ENCODE measurements at places on chromosomes 4 and X.

GRCh38 chrX:151365579-151365978 is 31.4 kb upstream of the VMA21 start:
- no peak for DNase-seq

DNA sequence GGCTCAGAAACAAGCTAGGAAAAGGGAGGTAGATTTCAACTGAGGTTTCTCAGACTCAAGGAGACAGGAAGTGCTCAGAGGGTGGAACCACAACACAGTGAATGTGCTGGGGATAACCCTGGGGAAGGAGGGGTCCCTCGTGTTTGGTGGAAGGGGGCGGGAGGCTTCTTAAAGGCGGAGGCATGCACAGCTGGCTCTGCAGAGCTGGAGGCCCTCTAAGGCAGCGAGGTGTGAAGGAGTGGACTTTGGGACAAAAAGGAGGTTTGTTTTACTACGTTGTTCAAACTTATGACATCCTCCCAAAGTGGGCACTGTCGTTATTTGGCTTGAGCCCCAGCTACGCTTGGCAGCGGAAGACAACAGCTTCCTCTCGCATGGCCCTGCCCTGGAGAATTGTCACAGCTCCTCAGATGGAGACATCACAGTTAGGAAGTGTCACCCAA is 21.7 kb upstream of the MTM1 start:
- DNase-seq: no peak

DNA sequence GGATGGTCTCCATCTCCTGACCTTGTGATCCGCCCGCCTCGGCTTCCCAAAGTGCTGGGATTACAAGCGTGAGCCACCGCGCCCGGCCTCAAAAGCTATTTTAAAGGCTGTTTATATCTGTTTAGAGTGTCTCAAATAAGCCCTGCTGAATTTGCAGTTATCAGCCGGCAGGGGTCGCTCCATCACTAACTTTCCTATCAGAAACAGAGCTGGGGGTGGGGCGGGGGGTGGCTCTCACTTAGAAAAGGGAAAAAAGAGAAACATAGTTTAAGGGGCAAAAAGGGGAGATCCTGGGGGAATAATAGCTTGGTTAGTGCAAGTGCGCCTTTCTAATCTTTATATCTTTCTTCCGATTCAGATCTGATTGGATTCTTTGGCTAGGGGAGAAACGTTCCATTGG is 450.7 kb downstream of the UBE2NL start:
- DNase-seq: no peak

DNA sequence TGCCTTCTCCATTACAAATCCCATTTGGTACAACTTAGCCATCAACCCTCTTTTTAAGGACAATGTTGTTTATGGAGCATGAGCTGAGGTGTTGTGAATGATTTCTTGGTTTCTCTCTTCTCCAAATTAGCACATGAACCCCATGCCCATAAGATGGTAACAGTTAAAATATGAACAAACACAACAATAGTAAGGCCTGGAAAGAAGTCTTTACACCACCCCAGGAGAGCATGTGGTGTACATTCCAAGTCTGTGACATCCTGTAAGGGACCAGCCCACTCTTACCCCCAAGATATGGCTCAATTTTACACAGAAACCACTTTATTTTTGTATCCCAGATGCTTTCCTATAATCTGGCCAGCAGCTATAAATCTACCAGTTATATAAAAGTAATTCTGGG is 226.1 kb downstream of the COX18 start:
- no peak for DNase-seq

DNA sequence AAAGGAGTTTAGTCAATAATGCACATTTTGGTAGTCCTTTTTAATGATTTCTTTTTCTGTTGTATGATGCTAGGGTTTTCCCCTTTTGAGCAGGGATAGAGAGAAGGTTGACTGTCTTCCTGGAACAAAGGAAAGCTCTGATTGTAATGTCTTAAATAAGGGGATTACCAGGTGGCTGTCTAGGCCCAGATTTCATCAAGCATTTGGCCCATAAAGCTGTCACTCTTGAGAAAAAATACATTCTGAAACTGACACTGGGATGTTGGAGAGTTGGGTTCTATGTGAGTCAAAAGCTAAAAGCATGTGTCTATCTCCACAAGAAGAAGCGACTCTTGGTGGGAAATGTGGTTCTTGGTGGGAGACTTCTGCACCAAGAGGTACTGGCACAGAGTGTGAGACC is 26.4 kb downstream of the KIAA1210 start:
- no peak for DNase-seq

GRCh38 chr4:105057370-105058105 is 89.1 kb upstream of the TET2 start:
- DNase-seq: no peak

DNA sequence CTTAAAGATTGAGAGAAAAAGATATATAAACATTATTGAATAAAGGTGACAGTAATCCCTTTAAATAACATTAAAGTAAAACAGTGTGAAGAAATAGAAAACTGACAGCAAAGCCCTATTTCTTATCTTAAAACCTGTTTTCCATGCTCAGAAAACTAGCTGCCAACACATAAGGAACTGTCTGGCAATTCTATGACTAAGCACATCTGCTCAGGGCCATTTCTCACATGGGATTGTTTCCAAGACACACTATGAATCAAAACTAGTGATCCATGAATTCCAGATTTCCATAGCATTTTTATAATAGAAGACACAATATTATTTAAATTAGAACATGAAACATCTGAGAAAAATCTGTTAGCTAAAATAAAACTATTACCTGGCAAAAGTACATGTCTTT is 113.4 kb downstream of the SCLT1 start:
- no peak for DNase-seq

- no peak for DNase-seq
Observed at GRCh38 chr4:76951672-76952010, 2.1 kb downstream of the SEPTIN11 start.

GRCh38 chr4:152063621-152064240 is 302.9 kb upstream of the GATB start:
- peak; percentile 47 for DNase-seq

GRCh38 chr4:7593646-7594412 is 159.1 kb upstream of the PSAPL1 start:
- no peak for DNase-seq

DNA sequence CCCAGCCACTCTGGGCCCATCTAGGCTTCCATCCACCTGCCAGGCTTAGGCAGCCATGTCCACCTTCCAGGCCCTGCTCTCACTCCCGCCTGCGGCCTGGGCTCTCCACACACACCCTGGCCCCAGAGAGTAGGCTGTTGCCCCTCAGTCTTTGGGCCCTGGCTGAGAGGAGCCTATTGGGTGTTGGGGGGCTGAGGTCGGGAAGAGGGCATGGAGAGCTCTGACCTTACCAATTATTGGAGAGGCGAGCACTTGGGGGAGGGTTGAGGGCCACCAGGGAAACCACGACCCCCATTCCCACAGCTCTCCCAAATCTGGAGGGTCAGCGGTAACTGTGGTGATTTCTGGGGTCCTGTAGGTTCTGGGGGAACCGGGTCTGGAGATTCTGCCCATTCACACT is 38.2 kb downstream of the HTRA3 start:
- DNase-seq: no peak
